ENCODE measurements at places on chromosomes 5 and 9.

GRCh38 chr5:57725658-57726504 lies 243.3 kb upstream of the ACTBL2 start:
- no peak for DNase-seq

DNA sequence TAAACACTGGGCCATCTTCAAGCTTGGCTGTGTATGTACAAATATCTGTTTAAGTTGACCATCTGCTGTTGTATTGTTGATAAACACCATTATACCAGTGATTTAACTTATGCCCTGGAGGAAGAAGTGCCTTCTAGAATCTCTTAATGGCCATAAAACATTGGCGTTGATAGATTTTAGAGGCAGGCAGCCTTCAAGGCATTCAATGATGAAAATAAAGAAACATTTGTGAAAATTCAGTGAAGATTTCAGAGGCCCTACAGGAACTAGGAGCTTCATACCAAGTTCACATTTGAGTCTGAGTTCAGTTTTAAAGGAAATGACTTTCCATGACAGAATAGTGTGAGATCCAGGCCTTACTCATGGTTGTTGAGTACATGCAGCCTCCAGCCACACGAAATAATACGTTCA lies 52.2 kb downstream of the MAP1B start:
- no peak for DNase-seq

DNA sequence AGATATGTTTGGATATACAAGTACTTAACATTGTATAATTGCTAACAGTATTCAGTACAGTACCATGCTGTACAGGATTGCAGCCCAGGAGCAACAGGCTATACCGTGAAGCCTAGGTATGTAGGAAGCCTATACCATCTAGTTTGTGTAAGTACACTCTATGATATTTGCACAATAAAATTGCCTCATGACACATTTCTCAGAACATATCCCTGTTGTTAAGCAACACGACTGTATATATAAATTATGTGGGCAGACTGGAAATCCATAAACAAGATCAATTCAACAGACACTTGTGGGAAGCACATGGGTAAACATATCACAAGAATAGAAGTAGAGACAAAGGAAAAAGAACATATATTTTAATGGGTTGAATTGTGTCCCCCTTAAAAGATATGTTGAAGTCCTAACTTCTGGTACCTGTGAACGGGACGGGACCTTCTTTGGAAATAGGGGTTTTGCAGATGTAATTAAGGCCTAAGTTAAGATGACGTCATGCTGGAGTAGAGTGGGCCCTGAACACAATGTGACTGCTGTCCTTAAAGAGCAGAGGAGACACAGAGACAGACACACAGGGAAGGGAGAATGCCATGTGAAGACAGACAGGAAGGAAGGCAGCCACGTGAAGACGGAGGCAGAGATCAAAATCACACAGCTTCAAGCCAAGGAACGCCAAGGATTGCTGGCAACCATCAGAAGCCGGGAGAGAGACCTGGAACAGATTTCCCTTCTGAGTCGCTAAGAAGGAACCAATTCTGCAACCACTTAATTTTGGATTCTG lies 76.3 kb downstream of the SCAI start:
- peak; percentile 13 for DNase-seq

GRCh38 chr5:159669559-159669958 lies 246.7 kb upstream of the ADRA1B start:
- no peak for DNase-seq

DNA sequence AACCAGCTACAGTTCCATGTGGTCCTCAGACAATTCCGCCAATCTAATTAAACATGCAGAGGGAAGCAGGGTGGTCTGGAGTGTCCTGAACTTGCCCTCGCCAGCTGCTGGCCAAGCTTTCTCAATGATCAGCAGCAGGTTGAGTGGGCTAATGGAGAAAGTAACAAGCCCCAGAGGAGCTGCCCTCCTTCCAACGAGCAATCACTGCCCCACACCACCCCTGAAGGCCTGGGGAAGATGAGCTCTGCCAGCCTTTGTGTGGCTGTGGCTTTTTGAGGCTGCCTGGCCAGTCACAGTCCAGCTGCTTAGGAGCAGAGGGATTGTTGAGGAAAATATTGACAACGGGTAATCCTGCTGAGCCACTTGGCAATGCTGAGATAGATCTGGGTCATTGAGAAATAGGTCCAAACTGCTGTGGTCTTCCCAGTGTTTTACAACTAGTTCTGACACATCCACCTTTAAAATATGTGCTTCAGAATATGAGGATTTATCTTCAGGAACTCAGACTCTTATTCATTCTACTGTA lies 107.3 kb downstream of the CD180 start:
- DNase-seq, result no peak

DNA sequence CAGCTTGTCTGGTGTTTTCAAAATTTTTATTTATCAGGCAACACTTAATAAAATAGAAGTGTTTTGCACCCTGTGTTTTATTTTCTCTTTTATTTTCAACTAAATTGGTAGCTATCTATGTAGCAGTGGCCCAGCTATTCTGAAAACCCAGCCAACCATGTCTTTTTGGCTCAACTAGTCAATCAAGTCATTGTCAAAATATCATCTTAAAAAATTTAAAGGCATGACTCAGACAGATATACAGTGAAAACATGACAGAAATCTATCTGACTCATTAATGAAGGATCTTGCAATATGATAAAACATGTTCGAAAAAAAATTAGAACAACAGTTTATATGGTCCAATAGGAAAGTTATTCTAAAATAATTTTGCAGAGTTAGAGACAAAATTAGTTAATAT lies 75.1 kb downstream of the HSD17B4 start:
- no peak for DNase-seq

GRCh38 chr9:12185856-12186255 lies 507.3 kb upstream of the TYRP1 start:
- no peak for DNase-seq

GRCh38 chr5:54171645-54172384 lies 138.6 kb downstream of the ARL15 start:
- peak; percentile 13 for DNase-seq

Data from NCI-H774 (cell line).